ENCODE measurements at places on chromosomes 7 and 10.
A peak's percentile ranks its signal among the peaks of the same experiment; 100 is the strongest.

- DNase-seq, result no peak
Observed at GRCh38 chr10:35486297-35486990, 118.7 kb upstream of the GJD4 start.

GRCh38 chr10:73992899-73993788 lies 4.8 kb upstream of the VCL start:
- DNase-seq, result no peak

DNA sequence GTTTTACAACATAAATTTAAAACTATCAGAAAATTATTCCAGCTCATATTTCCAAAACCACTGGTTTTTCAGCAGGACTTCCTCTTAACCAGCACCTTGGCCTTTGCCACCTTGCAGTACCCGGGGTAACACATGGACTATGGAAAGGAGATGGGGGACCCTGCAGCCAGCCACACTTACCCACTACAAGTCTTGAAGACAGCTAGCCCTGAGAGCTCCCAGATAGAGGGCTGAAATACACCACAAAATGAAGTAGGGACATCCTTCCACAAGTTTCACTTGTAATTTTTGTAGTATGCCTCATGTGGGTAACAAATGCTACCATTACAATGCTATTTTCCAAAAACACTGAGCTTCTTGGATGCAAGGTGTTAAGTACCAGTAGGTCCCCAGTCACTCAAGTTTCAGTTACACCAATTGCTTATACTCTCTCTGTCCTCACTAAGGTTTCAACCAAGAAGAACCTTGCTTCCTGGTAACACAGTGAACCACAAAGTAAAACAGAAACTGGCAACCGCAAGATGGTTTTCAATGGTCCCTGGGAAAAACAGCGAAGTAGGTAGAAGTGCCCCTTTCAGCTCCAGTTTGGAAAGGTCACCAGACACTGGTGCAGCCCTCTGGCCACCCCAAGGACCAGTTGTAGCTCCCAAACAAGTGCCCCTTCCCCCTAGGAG lies 110.9 kb downstream of the SGMS1 start:
- no peak for DNase-seq

DNA sequence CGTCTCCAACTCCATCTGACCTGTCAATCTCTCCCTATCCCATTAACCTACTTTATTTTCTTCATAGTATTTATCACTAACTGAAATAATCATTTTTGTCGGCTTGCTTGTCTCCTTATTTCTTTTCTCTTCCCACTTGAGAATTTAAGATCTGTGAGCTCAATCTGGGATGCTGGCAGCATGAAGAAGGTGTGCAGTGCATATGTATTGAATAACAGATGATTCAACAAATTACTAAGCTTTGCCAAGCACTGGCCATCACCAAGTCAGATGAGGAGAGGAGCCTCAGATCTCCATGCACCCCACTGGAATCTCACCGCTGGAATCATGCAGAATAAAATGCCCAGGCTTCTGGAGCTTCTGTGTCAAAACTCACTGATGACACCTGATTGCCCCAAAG lies 47.6 kb upstream of the PPP1R3C start:
- DNase-seq, result no peak

- no peak for DNase-seq
Observed at GRCh38 chr7:80150611-80151273, 16.1 kb downstream of the GNAI1 start.

DNA sequence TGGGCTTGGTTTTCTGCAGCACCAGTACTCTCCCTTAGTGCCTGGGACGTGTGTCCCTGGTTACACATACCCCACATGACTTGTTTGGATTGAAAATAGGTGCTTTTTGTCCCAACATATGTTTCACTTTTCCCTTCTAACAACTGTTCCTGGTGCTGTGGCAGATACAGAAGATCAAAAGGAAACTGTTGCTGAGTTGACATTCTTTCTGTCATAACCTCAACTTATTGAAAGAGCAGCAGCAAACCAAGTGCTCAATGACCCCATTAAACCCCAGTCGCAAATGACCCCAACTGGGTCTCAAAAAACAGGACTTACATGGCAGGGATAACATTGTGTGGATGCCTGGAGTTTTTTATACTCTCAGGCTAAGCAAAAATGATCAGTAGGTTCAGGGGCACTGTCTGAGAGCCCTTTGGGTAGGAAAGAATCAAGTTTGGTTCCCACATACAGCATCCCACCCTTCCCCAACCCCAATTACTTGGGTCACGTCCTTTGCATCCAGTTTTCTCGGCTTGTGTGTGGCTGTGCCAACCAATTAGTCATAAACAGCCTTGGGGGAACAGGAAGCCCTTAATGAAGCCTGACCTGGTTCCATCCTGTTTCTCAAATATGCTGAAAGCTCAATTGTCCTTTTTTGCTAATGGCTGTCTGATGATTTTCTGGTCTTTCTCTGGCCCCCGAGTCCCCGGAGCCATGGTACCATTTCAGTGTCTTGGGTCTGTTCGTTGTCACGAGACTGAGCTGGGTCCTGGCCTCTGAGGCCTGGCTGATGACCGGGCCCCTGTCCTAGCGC lies 4.9 kb downstream of the HKDC1 start:
- DNase-seq, result no peak

GRCh38 chr7:70353330-70353945 lies 755.2 kb downstream of the AUTS2 start:
- DNase-seq, result no peak

- DNase-seq, result no peak
Observed at GRCh38 chr7:74217455-74218342, 7.9 kb downstream of the LAT2 start.

DNA sequence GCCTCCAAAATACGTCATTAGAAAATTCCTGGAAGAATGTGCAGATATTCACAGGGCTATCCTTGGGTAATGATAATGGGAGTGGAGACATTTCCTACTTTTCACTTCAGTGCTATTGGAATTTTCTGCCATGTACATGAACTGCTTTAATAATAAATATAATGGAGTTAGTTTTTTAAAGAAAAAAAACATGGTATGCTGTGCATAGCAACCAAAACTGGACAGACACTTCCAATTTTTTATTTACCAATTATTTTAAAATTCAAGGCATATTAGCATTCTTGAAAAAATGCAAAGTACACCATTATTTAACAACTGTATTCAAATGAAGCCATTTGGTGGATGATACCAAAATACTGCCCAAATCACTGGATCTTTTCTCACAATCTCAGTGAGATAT lies 3.3 kb downstream of the XRCC2 start:
- no peak for DNase-seq

- no peak for DNase-seq
Observed at GRCh38 chr10:133100706-133101415, 13.1 kb downstream of the ADGRA1 start.

GRCh38 chr10:100728928-100729861 lies 16.2 kb upstream of the PAX2 start:
- DNase-seq, result no peak

DNA sequence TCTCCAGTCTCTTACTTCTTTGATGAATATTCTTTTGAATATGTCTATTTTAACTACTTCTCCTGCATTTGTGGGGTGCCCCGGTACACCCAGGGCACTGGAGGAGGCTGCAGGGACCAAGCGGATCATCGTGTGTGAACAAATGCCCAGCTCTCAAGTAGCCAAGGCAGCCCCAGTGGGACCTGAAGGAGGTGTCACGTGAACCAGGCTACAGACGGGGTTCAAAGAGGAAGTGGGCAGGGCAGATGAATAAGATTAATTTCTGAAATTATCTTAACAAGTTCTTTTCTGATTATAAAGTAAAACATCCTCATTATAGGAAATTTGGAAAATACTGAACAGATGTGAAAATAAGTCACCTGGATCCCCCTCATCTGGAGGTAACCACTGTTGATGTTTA lies 78.4 kb upstream of the DUSP5 start:
- no peak for DNase-seq

- no peak for DNase-seq
Observed at GRCh38 chr10:4383651-4384098, 442.3 kb upstream of the AKR1E2 start.

DNA sequence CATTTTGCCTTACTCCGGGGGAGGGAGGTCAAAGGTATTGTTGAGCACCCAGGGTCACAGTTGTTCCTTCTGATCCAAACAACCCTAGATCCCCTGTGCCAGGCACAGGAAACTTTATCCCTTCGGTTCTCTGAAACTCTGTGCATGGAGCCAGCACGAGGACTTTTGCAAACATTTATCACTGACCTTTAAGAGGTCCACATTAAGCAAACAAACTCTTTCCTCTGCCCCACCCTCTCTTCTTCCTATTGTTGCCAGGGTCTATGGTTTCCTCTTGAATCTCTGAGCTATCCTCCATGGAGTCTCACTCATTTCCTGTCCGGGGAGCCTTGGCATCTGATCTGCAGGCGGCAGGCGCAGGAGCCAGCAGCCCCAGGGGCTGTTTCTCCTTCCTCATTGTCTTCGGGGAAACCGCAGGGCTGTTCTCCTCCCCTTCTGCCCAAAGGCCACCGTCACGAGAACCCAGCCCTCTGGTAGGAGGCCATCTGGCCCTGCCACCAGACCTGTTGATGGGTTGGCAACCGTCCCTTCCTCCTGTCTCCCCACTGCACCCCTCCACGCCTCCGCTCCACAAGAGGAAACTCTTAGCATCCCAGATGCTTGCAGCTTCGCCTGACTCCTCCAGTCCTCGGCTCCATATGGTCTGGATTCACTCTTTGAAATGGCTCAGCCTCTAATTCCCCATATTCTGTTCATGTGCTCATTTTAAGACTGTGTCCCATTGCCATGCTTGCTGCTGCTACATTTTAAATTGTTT lies 327.3 kb upstream of the NRP1 start:
- DNase-seq, result peak; percentile 66

DNA sequence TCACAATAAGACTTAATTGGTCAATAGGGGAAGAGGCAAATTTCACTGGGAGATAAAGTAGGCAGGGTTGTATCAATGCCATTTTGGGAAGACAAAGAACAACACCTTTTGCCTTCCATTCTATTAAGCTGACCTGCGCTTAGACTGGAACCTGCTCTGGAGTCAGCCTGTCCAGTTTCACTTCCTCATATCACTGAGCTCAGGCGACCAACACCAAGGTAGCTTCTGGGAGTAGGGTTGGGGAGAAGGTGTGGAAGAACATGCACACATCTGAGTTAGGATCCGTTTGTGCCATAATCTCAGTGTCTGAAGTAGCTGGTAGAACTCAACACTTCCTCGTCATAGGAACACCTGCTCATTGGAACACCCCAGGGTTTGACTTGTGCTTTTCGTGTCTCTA lies 527.4 kb upstream of the IGFBP3 start:
- DNase-seq, result no peak

DNA sequence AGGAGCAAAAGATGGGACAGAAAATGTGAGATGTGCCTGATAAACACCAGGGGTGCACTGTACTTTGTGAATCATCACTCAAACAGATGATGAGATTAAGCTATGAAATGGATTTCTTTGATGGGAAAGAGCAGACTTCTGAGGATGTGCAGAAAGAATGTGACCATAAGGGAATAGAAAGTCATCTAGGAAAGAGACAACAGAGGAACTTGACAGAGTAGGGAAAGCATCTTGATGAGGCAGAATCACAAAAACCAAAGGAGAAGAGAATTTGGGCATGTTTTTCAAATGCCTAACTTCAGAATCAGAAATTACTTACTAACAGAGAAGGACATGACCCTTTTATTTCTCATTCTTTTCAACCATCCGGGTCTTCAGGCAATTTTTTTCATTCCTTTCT lies 82.4 kb upstream of the LRRTM3 start:
- no peak for DNase-seq

Measured in heart right ventricle (tissue), 16 donors.